ENCODE measurements at places on chromosomes 12 and 14.
A peak's percentile ranks its signal among the peaks of the same experiment; 100 is the strongest.

DNA sequence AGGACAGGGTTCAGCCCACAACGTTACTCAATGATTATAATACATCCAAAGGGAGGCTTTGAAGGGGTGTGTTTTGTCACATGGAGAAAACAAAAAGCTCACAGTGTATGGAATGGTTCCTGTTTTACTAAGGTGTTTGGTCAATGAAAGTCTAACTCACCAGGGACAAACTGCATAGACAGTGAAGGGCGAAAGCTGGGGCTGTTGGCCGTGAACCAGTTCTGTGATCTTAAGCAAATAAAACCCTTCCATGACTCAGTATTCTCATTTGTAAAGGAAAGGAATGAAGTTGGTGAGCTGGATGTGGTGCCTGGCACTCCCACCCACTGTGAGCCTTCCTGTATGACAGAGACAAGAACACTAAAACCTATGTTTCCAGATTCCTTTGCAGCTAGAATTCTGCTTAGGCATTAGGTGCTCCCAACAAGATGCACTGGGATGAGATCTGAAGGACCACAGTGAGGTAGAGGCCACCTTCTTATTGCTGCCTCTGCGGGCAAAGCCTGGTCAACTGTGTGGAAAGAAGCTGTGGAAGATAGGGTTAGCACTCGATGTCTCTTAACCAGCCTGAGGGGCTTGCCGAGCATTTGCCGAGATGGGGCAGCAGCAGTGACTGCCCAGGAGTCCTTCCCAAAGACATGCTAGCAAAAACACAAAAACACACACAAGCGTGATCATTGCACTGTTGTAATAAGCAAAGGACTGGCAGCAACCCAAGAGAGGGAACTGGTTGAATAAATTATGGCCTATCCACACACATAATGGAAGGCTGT is 48.5 kb downstream of the VCPKMT start:
- DNase-seq, result peak; percentile 83

- no peak for DNase-seq
These were observed 55.1 kb downstream of the IQSEC3 start for GRCh38 chr12:121647-122046.

DNA sequence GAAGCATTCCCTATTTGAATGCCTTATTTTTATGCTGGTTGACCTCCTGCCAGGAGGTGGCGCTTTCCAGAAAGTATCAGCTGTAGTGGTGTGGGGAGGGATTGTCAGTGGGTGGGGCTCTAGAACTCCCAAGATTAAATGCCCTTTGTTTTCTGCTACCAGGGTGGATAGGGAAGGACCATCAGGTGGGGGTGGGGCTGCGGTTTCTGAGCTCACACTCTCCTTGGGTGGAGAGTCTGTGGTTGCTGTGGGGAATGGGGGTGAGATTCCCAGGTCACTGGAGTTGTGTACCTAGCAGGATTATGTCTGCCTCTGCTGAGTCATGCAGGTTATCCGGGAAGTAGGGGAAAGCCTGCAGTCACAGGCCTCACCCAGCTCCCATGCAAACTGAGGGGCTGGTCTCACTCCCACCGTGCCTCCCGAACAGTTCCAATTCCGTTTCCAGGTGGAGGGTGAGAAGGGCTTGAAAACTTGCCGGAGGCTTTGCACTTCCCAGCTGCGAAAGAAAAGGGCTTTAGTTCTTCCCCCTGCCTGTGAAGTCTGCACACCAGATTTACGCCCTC is 68.3 kb downstream of the ALG10B start:
- no peak for DNase-seq

DNA sequence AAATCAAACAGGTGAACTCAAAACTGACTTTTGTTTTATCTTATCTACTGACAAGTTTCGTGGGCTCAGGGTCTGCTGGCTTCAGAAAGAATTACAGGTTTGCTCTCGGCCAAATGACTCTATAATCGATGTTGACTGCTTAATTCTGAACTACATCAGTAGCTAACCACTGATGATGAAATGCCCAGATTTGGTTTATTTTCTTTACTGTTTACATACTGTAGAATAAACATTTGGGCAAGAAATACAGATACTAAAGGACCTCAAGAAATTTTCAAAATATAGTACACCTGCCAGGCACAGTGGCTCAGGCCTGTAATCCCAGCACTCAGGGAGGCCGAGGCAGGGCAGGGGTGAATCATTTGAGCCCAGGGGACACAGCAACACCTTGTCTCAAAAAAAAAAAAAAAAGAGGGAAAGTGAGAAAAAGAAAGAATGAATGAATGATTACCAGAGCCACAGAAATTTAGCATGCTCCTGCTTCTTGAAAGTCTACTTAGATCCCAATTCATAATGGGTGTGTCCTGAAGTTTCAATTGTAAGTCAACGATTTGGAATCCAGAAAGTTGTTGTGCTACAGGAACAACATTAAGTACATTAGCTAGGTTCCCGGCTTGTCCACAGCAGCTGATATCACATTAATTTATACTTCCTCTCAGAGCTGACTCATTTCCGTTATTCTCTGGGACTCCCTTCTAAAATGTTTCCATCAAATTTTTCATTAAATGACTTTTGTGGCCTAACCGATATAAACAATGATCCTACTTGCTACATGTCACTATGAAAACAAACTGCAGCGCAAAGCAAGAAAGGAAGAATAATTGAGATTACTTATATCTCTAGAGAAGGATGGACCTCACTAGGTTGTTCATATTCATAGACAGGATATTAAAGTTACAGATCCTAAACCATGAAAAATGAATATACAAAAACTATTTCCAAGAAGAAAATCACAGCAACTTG is 134.3 kb downstream of the MED13L start:
- peak; percentile 83 for DNase-seq

- DNase-seq, result no peak
These were observed 279.5 kb downstream of the DPF3 start for GRCh38 chr14:72614365-72614764.

DNA sequence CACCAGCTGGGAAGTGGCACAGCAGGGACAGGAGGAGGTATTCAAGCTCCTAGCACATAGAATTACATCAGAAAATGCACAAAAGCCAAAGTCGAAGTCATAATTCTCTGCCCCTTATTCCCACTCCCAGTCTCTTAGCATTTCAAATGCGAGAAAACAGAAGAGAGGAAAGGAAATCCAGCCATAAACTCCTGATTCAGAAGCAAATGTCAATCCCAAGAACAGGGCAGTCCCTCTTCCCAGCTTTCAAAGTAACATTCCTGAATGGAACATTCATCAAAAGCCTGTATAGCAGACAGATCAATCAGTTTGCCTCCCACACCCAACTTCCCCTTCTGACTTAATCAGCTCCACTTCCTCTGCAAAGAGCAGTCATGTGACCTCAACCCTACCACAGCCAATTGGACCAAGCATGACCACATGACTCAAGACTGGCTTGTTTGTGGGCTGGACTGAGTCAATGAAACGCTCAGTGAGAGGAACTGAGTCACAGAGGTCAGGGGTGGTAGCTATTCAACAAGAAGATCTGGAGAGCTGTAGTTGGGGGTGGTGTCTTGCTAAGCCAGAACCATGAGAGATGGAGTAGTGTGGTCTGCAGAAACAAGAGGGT is 41.4 kb upstream of the TUNAR start:
- no peak for DNase-seq

GRCh38 chr14:91061056-91061887 is 831 bp upstream of the RPS6KA5 start:
- DNase-seq, result no peak

GRCh38 chr12:59444932-59445331 is 150.9 kb upstream of the SLC16A7 start:
- DNase-seq, result peak; percentile 53

DNA sequence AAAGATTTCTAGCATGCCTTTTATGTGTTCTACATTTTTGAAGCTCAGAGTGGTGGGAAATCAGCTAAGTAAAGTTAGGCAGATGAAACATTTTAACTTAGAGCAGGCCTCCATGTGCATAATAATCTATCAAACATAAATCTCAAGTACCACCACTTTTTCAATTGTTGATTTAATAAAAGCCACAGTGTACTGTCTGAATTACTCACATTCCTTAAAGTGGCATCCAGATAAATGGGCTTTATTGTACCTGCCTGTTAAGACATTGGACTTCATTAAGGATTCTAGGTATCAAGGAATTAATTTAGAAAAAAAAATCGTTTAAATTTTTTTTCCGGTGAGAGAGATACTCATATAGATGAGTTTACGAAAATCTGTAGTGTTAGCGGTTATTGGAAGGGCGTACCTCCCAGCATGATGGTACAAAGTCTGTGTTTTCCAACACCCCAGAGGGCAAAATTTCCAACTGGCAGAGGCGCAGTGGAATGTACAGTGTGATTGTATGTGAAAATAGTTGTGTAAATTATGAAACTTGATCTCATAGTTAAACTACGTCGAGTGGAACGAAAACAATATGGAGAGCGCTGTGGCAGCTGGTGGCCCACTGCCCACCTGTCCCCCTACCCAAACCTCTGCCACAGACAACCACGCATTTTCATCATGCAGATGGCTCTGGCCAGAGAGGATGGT is 25.0 kb downstream of the ELK3 start:
- DNase-seq, result no peak

GRCh38 chr12:11601647-11602046 is 47.8 kb upstream of the ETV6 start:
- no peak for DNase-seq

Data from choroid plexus epithelial cell (primary cell).